Stimulated activated CD4-positive, alpha-beta T cell treated with anti-CD3 and anti-CD28 coated beads, Interleukin-4, amount 100 ng/mL, for 24 hours (primary cell): ENCODE measurements at places on chromosomes 3 and 15.

GRCh38 chr3:72789786-72790185, 58.5 kb downstream of the SHQ1 start:
- DNase-seq = no peak

- DNase-seq = no peak
Observed at GRCh38 chr3:18100121-18100520, 325.0 kb downstream of the SATB1 start.

GRCh38 chr3:17874636-17875035, 132.2 kb upstream of the TBC1D5 start:
- no peak for DNase-seq

- no peak for DNase-seq
Observed at GRCh38 chr15:66459818-66460615, 37.5 kb downstream of the SNAPC5 start.

DNA sequence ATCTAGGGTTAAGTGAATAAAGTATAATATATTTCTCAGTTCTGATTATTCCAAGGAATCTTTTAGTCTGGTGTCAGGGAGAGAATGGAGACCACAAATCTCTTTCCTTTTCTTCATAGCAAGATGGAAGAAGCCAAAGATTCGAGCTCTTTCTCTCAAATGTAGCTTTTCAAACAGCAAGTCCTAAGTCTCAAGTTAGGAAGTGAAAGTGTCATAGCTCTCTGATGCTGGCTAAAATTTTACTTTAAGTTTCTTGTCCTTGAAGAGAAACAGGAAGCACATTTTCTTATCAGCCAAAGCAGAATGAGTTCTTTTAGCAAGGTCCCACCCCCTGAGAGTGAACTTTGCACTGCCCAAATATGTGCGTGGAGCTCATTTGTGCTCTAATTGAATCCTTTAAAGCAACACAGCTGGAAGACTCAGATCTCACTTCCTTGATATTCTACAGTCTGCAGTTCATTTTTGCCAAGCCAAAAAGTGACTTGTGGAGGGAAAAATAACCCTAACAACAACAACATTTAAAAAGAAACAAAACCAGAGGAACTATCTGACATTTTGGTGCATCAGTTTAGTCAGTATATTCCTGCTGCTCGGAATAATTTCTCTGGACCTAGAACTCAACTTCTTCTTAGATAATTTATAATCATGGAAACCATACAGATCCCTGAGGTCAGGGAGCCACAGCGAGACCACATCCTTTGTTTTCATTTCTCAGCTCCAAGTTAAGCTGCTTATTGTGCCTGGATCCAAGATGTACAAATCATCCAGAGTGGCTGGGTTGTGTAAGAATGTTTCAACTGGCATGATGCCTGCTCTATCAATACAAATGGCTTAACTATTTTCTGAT, 238.7 kb upstream of the P2RY1 start:
- no peak for DNase-seq

- DNase-seq = no peak
Observed at GRCh38 chr3:195704433-195704999, 16.3 kb upstream of the MUC20 start.

GRCh38 chr3:56911363-56911762, 109.6 kb upstream of the ARHGEF3 start:
- DNase-seq = no peak

DNA sequence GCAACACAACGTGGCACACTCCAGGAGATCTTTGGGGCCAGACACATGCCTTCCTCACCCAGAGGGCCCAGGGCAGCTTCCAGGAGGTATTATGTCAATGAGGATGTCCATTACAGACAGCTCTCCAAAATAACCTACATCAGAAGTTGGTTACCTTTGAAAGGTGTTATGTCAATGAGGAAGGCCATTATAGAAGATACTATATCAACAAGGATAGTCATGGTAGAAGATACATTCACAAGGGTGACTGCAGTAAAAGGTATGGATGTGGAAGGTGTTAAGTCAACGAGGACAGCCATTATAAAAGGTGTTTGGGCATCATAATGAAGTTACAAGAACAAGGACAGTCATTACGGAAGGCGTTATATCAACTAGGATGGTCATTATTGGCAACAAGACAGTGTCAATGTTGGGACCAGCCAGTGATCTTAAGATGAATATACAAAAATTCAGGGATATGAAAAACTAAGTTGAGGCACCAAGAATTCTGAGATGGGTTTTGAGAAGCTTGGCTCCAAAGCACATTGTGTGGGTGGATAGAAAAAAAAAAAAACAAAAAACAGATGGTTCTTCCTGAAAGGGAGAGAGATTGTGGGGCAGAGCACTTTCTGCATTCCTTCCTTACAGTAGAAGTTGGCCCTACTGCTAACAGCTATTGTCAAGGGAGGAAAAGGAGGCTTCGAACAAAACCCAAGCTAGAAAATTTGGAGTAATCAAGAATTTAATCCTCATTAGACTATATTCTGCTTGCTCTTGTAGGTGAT, 11.2 kb downstream of the CDCP1 start:
- DNase-seq = no peak

- DNase-seq = no peak
Observed at GRCh38 chr15:34793071-34793470, 2.3 kb downstream of the ACTC1 start.

GRCh38 chr15:37109168-37109871, 9.0 kb upstream of the MEIS2 start:
- DNase-seq = no peak

GRCh38 chr3:16803019-16803418, 81.7 kb upstream of the PLCL2 start:
- no peak for DNase-seq

GRCh38 chr3:145483992-145484391, 677.0 kb downstream of the PLOD2 start:
- no peak for DNase-seq
